ENCODE measurements at places on chromosomes 1 and 21. TPM values are rescaled to one million over a fixed set of nuclear protein-coding genes. Genes with fewer than 3 reads are reported as not detected.

DNA sequence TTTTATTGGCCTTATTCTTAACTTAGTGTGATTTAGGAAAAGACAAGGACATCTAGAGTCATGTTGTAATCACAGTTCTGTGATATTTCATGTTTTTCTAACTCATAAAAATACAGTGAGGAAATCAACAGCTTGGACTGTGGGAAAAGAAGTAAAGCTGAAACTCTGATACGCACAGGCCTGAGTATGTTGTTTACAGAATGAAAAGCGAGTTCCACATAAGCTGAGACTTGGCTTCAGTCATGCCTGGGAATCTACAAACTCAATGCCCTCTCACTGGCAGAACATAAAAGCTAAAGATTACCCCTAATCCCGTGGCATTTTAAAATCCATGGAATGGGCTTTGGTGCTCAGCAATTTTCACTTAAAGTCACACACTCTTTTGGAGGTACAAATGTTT is 23.6 kb upstream of the ATP5PO start:
- no peak for DNase-seq

GRCh38 chr1:184075055-184076029 is 23.8 kb downstream of the TSEN15 start:
- peak; percentile 27 for DNase-seq

- DNase-seq: no peak
Measured at GRCh38 chr1:86151427-86151826, 5.1 kb downstream of the COL24A1 start.

DNA sequence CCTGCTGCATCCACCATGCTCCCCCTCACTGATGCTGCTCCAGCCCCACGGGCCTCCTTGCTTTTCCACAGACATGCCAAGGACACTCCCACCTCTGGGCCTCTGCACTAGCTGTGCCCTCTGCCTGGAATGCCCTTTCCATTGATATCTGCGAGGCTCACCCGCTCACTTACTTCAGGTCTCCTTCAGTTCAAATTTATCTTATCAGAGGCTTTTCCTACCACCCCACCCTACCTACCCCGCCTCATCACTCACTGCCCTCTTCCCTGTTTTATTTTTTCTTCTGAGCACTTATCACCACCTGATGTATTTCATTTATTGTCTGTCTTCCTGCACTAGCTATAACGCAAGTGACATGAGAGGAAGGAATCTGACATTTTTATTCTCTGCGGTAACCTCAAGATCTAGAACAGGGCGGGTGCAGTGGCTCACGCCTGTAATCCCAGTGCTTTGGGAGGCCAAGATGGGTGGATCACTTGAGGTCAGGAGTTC is 7.0 kb downstream of the HSPG2 start:
- no peak for DNase-seq

GRCh38 chr21:46069166-46069565 is 28.7 kb upstream of the COL6A2 start:
- no peak for DNase-seq

- DNase-seq: no peak
Measured at GRCh38 chr1:234484991-234485739, 6.2 kb upstream of the TARBP1 start.

GRCh38 chr1:30173560-30173959 is 549.8 kb downstream of the MATN1 start:
- no peak for DNase-seq

- DNase-seq: no peak
Measured at GRCh38 chr1:234720709-234721441, 110.9 kb upstream of the IRF2BP2 start.

DNA sequence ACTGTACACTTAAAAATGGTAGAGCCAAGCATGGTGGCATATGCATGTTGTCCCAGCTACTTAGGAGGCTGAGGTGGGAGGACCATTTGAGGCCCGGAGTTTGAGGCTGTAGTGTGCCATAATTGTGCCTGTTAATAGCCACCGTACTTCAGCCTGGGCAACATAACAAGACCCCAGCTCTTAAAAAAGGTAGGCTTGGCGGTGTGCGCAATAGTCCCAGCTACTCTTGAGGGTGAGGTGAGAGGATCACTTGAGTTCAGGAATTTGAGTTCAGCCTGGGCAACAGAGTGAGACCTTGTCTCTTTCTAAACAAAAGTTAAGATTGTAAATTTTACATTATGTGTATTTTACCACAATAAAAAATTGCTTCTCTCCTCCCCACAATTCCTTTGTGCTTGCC is 19.7 kb downstream of the FNBP1L start:
- no peak for DNase-seq

DNA sequence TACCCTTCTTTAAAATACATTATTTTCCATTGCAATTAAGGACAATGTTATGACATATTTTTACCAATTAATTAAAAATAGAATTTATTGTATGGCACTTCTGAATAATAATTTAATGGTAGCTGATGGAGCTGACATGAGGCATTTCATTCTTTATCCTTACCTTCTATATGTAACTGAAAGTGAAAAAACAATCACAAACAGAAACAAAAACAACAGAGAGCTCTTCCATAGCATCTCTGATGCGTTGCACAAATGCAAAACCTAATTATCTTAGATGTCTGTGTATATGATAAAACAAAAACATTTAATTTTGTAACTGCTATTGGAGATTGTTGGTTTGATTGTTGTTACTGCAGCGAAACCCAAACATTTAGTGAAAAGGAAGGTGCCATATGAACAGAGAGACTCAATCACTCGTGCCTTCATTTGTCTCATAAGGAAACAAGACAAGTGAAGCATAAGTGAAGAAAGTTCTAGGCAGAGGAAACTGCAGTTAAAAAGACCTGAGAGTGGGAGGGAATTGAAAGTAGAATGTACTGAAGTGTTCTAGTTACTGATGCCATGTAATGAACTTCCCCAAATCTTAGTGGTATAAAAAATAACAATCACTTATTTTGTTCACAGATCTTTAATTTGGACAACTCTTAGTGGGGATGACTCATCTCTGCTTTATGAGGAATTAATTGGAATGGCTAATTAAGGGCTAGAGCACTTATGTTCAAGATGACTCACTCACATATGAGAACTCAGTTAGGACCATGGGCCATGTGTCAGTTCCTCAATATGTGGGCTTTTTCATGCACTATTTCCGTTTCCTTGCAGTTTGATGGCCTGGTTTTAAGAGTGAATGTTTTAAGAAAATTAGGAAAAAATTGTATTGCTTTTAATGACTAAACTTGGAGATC is 245.0 kb upstream of the OLFM3 start:
- no peak for DNase-seq

- DNase-seq: no peak
Measured at GRCh38 chr21:26100573-26100972, 70.0 kb downstream of the APP start.

DNA sequence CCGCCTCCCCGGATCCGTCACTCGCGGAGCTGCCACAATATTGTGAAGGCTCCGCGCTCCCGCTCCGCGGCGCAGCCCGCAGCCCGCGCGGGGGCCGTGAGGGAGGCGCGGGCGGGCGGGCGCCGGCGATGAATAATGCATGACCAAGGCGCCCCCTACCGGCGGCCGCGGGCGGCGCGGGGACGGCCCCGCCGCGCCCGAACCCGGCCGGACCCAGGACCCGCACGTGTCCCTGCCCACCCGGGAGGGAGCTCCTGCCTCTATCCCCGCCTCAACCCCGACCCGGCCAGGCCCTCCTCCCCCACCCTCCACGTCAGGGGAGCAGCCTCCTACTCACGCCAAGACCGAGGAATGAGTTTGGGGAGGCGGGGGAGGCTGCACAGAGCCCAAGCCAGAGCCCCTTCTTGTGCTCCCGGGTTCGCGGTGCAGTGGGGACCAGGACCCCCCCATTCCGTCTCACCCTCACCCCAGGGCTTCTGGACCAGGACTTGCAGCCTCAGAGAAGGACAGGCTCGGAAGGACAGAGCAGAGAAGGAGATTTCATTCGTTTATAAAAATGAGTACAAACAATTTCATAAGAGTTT is 70.8 kb upstream of the CASZ1 start:
- DNase-seq: peak; percentile 52

- no peak for DNase-seq
Measured at GRCh38 chr21:35168735-35169134, 119.6 kb upstream of the RUNX1 start.

GRCh38 chr21:17611414-17612022 is 1.2 kb downstream of the BTG3 start:
- DNase-seq: peak; percentile 88

- no peak for DNase-seq
Measured at GRCh38 chr1:32091591-32091990, 16.3 kb upstream of the KPNA6 start.

- no peak for DNase-seq
Measured at GRCh38 chr1:213325482-213325881, 274.4 kb downstream of the RPS6KC1 start.

DNA sequence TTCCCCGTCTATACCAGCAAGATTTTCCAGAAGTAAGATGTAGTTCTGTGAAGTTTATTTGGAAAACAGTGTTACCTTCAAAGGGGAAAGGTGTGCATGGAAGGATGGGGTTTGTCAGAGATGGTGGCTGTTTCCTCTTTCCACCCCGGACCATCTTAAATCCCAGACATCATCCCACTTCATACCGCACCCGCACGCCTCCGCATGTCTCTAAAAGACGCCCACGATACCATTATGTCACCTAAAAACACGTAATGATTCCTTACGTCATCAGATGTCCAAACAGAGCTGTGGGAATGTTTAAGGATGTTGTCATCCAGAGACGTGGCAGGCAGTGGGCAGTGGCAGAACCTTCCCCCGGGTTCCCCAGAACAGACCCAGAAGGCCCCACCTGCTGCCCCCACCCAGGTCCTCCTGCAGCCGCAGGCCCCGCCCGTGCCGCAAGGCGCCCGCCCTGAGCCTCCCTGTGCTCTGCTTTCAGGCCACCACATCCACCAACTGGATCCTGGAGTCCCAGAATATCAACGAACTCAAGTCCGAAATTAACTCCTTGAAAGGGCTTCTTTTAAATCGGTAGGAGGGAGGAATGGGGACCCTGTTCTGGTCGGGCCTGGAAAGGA is 152.2 kb downstream of the PEX14 start:
- DNase-seq: no peak

GRCh38 chr1:156551066-156551643 is 21.2 kb downstream of the IQGAP3 start:
- DNase-seq: no peak

GRCh38 chr21:42527489-42528158 is 14.0 kb downstream of the SLC37A1 start:
- peak; percentile 87 for DNase-seq

- no peak for DNase-seq
Measured at GRCh38 chr1:75293270-75293669, 159.1 kb downstream of the LHX8 start.

- no peak for DNase-seq
Measured at GRCh38 chr1:27379564-27380122, 3.5 kb downstream of the CD164L2 start.

- DNase-seq: no peak
Measured at GRCh38 chr1:28354121-28354520, 15.4 kb upstream of the PHACTR4 start.

DNA sequence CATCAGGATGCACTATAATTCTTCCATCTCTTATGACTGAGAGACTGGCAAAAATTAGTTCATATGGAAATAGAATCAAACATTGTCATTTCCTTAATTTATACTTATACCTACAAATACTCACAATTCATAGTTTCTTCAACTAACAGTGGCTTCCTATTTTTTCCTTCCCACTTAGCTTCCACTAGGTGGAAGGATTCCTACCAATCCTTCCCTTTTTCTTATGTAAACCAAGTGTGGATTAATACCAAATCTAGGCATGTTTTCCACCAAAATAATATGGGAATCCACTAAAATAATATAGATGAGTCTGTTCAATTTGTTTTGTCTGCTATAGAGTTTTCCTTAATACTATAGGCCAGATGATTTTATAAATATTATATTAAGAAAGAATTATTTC is 1537.1 kb downstream of the PLA2G4A start:
- no peak for DNase-seq

- DNase-seq: peak; percentile 70
Measured at GRCh38 chr1:10507111-10507879, 32.5 kb downstream of the PEX14 start.

DNA sequence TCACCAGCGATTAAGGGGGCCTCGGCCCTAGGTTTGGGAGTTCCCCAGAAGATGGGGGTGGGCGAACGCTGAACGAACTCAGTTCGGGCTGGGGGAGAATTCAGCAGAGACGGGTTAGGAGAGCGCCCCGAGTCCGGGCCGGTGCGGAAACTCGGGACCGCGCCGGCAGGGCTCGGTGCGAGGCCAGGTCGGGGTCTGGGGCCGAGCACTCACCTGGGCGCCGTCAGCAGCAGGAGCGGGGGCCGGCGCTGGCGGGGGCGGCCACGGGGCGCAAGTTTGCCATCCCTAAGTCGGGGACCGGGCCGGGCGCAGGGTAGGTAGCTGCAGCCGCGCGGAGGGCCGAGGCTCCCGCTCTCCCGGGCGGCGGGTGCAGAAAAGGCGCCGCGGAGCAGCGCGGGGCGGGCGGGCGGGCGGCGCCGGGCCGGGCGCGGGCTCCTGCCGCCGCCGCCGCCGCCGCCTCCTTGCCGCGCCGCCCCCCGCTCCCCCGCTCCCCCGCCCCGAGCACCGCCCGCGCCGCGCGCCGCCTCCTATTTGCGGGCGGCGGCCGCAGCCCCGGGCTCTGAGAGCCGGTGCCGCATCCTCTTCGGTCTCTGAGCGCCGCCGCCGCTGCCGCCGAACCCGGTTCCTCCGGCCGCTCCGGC is 349 bp downstream of the ADGRB2 start:
- no peak for DNase-seq

- DNase-seq: no peak
Measured at GRCh38 chr1:8728464-8728863, 89.0 kb downstream of the RERE start.

GRCh38 chr1:46180082-46180616 is 3.9 kb upstream of the P3R3URF start:
- DNase-seq: peak; percentile 30

- DNase-seq: no peak
Measured at GRCh38 chr1:220921498-220921897, 42.3 kb downstream of the HLX start.

DNA sequence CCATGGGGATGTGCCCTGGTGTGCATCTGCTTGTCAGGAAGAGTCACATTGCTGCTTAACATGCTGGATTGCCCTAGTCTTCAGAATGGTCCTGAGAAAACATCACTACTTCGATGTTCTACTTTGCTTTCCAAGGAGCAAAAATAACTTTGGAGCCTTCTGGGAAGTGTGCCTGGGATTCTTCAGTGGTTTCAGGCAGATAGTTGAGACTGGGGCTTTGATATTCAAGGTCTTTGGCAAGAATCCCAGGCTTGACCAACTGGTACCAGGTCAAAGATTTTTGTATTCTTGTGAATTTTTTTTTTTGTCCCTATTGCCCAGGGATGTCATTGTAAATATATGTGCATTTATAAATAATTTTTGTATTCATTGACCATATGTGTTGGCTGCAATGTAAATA is 51.4 kb downstream of the LRIG2 start:
- no peak for DNase-seq

- no peak for DNase-seq
Measured at GRCh38 chr1:220875260-220875659, 4.0 kb upstream of the HLX start.

The TMEM54 gene
- 1.0 TPM for total RNA-seq

The DNALI1 gene
- not detected for total RNA-seq

The PTPRF gene
- total RNA-seq: 2.3 TPM

The PCP4L1 gene
- total RNA-seq: 0.37 TPM

The LCE1D gene
- total RNA-seq: not detected

The SZT2 gene
- total RNA-seq: 28.2 TPM

The ZMYND12 gene
- total RNA-seq: 0.76 TPM

The TRIM17 gene
- total RNA-seq: 1.0 TPM

The FAM3B gene
- not detected for total RNA-seq

The SH2D2A gene
- total RNA-seq: 134 TPM

The NT5C1A gene
- total RNA-seq: not detected

The C1orf141 gene
- total RNA-seq: 0.25 TPM

The HENMT1 gene
- total RNA-seq: 19.3 TPM

The RUNX3 gene
- 83.8 TPM for total RNA-seq

Data from activated naive CD4-positive, alpha-beta T cell treated with anti-CD3 and anti-CD28 coated beads for 36 hours (primary cell).